ENCODE measurements at places on chromosomes 7 and 10.

GRCh38 chr10:47452495-47453140 is 31.3 kb downstream of the ANXA8 start:
- no peak for DNase-seq

DNA sequence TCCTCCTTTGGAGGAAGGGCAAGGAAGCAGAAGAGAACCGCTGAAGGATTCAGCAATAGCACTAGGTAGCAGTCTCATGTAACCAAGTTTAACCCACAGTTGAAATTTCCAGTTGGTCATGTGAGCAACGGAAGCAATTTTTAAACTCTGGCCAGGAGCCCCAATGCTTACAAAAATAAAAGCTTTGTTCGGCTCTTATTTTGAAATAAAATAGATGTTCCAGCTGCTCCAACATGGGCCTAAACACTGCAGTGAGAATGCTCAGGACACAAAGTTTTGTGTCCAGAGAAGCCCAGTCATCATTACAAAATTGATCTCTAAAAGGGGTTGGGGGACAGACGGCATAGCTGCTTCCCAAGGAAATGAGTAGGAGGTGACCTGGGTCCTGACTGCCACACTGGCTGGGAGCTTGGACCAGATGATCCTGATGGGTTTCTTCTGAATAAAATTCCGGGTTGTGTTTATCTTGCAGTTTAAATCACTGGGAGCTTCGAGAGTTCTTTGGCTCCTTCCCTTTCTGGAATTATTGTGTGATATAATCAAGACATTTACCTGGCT is 452 bp upstream of the TMEM140 start:
- DNase-seq = no peak

DNA sequence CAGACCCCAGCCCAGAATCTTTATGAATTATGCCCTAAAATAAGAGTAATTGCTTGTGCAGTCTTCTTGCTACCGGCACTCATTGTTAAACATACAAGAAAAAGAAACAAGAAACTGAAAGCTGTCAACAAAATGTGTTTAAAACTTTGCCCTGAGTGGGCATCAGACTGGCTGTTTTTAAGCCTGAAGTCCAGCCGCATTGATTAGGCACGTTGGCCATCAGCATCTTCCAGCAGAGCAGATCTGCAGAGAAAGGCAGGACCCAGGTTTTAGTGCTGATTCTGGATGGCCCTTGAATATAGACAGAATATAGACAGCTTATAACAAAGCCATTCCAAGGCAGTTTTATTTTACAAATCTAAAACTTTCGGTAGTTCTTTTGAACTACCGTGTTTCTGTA is 102.8 kb downstream of the POLL start:
- no peak for DNase-seq

DNA sequence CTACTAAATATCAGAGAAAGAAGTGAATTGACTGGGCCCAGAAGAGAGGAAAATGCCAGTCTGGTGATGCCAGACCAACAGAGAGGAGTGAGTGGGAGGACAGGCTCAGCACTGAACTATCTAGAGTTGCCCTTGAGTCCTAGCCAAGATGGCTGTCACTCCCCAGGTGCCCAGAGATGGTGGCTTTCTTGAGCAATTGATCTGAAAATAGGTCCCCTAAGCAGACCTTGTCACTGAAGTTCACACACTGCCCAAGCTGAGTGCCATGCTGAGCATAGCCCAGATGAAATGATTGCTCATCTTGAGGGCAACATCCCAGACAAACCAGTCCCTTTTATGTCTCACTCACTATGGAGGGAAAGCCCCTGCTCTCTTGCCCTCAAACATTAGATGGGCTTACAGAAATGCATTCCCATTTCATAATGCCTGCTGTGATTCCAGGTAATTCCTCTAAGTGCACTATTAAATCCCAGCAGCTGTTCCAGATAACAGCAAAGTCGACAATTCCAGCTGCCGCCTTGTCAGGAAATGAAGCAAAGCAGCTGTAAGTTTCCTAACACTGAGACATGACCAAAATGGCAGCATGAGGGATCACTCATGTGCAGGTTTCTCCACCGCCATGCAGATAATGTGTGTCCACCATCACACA is 329.4 kb downstream of the KCNMA1 start:
- DNase-seq = no peak

GRCh38 chr10:33799281-33799943 is 464.9 kb upstream of the NRP1 start:
- no peak for DNase-seq

DNA sequence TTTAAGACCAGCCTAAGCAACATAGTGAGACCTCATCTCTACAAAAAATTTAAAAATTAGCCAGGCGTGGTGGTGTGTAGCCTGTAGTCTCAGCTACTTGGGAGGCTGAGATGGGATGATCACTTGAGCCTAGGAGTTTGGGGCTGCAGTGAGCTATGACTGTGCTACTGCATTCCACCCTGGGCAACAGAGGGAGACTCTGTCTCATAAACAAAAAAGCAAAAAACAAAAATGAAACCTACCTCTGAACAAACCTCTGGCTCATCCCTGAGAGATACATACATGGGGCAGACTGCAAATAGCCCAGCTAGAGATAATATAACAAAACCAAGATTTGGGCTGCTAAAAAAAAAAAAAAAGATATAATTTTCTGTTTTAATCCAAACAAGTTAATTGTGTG is 19.5 kb downstream of the C10orf67 start:
- no peak for DNase-seq

GRCh38 chr7:26365077-26365900 is 73.6 kb downstream of the SNX10 start:
- no peak for DNase-seq

GRCh38 chr10:84424731-84425167 is 96.4 kb downstream of the CCSER2 start:
- no peak for DNase-seq

DNA sequence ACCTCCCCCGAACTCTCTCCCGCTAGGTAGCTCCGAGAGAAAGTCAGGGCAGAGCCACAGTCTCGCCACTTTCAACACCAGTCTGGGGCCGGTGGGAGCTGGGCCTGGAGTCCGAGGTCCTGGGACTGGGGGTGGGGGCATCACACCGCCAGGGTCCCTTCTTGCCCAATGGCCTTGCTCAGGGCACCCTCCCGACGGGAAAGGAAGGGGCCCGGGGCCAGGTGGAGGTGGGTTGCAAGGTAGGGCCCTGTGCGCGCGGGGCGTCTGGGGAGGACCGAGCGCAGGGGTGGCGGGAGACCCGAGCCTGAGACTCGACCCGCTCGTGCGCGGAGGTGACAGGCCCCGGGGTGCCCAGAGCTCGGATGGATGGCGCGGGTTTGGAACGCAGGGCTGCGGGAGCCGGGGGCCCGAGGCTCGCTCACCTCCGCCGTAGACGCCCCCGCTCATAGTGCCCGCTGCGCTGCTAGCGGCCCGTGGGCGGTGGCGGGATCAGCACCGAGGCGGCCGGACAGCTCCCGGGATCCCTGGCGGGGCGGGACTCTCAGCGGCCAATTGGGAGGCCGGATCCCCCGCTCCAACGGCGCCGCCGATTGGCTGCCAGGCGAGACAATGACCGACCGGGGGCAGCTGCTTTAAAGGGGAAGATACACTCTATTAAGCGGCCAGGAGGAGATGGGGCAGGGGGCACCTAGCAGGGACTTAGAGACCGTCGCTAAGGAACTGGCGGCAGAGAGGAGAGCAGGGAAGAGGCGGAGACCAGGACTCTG is at the start of gene ACTL6B:
ACTL6B (minus strand) TSS at position 541 of the 767 bp plus-strand sequence; CDS start at position 447, 94 bp downstream.
- DNase-seq = no peak

- DNase-seq = no peak
These were observed 605.4 kb upstream of the NRP1 start for GRCh38 chr10:33939892-33940291.

- DNase-seq = no peak
These were observed 490 bp downstream of the KIN start for GRCh38 chr10:7787150-7787856.

DNA sequence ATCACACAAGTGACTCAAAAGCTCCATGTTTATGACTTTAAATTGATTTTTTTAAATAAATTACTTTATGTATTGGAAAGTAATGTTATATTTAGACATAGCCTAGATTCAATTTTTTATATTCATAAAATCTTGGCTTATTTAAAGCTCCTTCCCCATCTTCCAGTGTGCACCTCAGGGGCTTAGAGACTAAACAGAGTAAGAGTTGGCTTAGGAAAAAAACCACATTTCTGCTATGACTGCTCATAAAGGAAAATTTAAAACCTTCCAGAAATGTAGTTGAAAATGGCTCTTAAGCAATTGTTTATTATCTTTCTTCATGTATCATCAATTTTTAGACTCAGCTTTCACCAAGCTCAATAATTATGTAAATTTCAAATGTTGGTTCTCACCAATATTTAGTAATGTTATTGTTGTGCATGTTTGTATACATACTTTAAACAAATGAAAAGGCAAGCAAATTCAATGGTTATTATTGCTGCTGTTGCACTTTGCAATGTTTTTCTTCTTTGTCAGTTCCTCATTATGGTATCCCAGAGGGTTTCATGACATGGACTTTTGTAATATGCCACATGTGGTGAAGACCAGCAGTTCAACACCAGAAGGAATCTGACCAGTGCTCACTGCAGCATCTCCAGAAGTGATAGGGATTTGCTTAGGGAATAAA is 700.1 kb upstream of the ANKRD30A start:
- DNase-seq = no peak

DNA sequence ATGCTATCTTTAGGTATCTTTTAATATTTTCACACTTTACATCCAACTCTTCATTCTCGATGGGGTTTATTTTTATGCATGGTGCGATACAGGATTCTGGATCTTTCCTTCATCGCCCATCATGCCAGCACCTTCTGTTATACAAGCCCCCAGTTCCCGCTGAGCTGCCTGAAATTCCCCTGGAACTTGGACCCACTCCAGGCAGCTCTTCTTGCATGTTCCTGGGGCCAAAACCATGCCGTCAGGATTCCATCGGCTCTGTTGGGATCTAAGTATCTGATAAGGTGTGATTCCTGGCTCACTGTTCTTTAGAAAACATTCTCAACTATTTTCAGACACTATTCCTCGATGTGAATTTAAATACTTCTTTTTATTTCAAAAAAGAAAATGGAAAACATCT is 40.5 kb upstream of the PPP2R2D start:
- DNase-seq = no peak

DNA sequence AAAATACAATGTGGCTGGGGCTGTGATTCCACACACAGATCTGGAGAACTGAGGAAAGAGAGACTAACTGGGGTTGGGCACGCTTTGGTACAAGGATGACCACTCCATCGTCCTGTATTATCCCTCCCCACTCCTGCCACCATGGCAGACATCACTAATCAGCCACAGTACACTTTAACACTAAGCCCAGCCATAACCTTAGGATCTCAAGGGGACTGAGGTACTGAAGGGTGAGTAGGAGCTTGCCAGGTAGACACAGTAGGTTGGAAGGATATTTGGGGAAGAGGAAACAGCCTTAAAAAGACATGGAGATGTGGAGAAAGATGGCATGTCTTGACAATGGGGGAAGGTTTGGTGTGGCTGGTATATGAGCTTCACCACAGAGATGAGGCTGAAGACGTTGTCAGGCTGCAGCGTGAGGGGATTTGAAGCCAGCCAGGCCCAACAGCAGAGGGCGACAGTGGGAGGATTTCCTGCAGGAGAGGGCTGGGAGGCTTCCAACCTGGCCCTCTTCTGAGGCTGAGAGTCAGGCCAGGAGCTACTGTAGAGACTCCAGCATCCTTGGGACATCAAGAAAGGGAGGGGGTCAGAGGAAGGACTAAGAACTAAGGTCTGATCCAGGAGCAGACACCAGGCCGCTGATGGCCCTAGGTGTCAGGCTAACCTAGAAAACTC is 58.6 kb upstream of the COL13A1 start:
- DNase-seq = no peak

DNA sequence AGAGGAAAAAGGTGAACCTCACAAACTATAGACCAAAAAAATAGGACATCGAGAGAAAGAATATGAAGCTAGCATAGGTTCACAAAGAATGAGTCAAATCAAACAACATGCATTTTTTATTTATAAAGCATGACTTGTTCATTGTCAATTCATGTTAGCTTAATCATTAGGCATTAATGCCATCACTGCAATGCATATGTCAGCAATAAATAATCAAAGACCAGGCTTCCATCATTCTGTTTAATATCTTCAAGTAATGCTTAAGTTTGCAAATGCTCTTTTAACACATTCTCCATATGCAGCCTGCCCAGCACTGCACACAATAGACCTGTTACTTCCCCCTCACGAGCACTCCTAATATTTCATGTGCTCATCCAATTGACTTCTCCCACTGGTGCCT is 8.9 kb upstream of the MAGI2 start:
- no peak for DNase-seq

DNA sequence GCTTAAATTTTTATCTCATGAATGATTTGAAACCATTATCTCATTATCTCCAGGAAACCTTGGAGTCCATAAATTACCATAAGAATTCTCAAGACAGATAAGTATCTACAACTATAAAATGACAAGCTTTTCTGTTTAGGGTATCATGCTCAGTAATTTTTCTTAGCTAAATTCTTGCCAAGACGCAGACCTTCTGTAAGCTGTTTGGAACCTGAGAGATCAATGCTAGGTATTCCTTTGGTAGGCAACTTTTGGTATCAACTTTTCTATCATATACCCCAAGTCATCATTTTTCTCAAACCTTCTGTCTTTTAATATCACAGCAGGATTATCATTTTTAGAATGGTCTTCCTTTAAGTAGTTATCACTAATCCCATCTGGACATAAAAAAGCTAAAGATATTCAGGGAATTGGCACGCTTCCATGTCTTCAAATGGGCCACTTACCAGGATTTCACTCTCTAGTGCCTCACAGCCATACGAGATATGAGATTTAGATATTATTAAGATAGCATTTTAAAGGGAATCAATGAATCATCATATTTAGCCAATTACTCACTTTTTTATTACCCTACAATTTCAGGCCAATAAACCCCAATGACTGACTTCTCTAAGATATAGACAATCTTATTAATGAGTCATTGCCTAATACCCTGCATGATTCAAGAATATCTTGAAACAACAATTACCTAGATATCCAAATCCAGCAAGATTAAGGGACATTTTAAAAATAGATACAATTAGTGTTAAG is 544.1 kb downstream of the HTR7 start:
- no peak for DNase-seq

- DNase-seq = no peak
These were observed 539.9 kb downstream of the DNAJB6 start for GRCh38 chr7:157876469-157877285.

DNA sequence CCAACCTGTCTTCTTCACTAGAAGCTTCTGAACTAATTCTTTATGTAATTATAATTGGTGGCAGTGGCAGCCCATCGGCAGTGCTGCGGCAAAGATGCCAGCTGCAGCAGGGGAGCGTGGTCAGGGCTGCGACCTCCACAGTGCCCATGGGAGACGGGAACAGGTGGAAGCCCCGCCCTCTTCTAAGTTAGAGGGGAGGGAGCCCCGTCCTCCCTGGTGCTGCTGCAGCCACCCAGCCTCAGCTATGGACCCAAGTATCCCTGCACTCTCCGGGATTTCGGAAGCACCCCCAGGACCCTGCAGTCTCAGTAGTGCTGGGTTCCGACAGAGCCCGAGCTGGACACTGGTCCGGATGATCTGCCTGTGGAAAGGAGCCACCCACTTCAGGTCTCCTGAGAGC is 117.0 kb upstream of the MBL2 start:
- no peak for DNase-seq

DNA sequence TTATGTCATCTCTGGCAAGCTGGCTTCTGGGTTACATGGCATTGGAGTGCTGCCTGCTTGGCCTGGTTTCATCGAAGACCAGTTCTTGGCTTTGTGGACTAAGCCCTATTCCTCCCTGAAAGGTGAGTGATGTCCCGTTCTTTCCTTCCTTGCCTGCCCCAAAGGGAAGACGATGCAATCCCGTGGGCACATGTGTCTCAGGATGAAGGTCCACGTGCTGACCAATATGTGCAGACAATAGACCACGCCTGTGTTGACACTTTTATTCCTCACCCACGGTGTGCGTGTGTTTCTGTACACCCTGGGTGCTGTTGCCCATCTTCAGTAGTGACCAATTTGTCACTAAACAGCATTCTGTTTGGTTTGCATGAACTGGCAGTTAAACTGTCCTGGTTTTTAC is 28.6 kb upstream of the SHH start:
- DNase-seq = no peak

Data from activated CD8-positive, alpha-beta memory T cell treated with anti-CD3 and anti-CD28 coated beads for 1 hour (primary cell).